ENCODE measurements at places on chromosomes 12 and 14.

DNA sequence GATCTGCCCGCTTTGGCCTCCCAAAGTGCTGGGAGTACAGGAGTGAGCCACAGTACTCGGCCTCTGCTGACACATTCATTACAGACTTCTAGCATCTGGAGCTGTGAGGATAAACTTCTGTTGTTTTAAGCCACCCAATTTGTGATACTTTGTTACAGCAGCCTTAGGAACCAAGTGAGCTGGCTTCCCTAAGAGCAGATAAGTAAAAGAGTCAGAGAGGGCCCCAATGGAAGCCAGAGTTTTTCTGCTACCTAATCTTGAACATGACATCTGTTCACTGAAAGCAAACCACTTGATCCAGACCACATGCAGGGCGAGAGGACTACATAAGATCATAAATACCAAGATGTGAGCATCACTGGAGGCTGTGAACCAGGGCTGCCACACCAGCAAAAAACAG, 3.7 kb upstream of the MAPKAPK5 start:
- DNase-seq, result no peak

- no peak for DNase-seq
Observed at GRCh38 chr14:93897476-93897845, 29.7 kb upstream of the FAM181A start.

DNA sequence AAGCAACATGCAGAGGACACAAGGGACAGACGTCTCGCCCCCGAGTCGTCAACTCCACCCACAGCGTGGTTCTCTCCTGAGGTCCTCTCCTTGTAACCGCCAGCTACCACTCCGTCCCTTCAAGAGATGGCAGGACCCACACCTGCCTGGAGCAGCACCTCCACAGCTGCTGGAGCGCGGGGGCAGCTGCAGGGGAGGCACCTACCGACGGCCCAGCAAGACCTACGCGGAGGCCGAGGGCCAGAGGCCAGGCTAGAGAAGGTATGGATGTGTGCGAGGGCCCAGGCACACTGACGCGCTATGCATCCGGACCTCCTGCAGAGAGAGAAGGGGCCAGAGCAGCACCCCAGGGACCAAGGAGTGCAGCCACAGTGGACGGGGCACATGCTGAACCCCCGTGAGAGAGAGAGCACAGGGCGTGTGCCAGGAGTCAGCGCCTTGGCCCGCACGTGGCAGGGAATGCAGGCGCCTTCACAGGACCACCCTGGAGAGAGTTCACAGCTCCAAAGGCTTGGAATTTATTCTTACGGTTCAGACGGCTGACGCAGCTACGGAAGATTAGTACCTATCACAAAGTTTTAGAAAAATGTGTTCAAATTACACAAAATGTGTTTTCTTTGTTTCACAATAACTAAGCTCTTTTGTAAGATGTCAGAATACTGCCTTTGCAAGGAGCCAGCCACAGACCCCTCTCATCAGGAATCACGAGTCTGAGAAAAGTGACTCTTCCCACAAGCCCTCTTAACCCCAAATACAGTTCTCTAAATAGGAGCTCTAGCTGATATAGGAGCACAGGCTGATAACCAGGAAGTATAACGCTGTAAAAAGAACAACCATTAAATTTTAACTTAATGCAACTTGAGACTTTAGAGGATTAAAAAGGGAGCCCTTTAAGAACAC, 36.8 kb downstream of the CDC42BPB start:
- DNase-seq, result no peak

- DNase-seq, result no peak
Observed at GRCh38 chr14:52790011-52790755, 1.2 kb downstream of the GNPNAT1 start.

DNA sequence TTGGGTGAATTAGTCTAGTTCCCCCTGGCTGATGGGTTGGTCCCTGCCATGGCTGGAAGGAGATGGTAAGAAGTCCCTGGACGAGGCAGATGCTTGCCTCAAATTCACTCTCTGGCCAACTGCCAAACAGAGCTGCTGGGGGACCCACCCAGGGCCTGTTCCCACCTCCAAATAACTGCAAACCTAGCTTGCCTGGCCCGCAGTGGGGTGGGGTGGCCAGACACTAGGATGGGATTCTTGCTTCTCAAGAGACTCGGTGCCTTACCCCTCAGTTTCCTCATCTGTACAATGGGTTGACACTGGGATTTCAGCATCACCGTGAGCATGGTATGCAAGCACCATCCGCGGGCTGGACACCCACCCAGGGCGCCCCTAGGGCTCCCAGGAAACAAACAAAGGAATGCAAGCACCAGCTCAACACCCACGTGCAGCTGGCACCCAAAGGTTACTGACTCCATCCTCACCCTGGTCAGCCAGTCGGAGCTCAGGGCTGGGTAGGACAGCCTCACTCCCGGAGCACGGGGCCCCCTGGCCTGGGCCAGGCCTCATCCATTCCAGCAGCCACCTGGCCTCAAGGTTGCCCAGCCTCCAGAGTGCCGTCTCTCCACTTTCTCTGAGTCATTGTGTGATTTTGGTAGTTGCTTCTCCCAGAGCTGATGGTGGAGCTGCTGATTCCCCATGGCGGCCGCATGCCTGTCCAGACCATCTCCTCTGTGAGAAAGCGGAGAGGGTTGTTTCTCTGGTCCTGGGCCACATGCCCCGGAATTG, 205.2 kb upstream of the RTL1 start:
- DNase-seq, result no peak
